CD4-positive, alpha-beta T cell treated with Interleukin-17A for 4 hours (primary cell): ENCODE measurements at places on chromosomes 13 and 19.

DNA sequence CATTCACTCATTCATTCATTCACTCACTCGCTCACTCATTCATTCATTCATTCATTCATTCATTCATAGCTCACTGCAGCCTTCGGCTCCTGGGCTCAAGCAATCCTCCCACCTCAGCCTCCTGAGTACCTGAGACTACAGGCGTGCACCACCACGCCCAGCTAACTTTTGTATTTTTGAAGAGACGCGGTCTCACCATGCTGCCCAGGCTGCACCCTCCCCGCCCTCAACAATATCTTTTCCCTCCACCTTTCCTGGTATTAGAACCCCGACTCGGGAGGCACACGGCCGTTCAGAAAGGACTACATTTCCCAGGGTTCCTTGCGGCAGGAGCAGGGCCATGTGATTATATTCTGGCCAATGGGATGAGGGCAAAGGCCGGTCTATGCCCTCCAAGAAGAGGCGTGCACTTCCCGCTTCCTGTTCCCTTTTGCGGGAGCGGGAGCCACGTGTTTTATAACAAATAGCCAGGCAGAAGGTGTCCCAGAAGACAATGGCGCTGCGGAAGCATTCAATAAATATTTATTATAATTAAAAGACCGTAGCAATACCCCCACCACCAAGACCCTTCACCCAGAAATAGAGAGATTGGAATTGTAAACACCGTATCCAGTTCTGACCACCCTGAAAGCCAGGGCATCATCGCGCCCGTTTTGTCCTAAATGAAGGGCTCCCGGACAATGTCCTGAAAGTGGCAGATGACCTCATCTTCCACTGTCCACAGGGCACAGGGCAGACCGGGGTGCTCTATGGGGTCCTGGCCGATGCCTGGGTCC is 15.9 kb downstream of the TICAM1 start:
- DNase-seq = peak; percentile 81

- DNase-seq = no peak
These were observed 7.8 kb downstream of the MKNK2 start for GRCh38 chr19:2043251-2043641.

- DNase-seq = peak; percentile 38
These were observed 8.0 kb upstream of the POU2F2 start for GRCh38 chr19:42140125-42140754.

- DNase-seq = no peak
These were observed 352.9 kb downstream of the FOXO1 start for GRCh38 chr13:40313269-40314200.

DNA sequence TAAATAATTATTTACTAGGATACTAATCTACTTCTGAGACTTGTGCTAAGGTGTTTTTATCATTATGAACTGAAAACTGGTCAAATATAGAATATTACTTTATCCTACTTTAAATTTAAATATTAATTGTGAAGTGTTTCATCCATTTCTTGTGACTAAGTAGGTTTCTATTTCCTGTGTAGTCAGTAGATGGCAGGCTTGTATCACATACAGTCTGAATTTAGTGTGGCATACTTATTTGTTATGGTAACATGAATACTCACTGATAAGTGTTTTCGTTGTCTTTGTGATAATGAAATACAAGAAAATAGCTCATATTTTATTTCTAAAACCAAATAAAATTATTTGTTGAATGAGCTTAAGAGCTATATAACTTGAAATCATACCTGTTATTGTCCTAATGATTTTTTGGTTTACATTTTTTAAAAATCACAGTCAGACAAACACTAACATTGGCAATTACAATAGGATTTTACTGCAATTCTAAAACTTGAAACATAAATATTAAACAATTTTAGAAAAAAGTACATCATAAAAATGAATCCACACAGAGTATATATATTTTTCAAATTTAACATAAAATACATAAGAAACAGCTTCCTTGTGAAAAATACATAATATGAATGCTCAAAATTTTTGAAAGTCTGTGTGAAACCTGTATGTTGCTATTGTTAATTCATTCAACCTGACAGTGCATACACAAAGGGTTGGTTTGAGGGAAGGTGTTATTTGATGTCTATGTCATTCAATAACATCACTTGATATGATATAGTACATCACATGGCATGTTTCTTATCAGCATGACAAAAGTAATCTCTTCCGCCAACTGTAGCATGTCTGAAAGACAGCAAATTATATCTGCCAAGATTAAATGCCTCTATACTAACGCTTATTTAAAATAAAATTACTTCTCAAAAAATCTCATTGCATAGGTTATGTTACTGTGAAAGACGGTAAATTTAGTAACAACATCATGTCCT is 904.8 kb upstream of the PCDH20 start:
- no peak for DNase-seq

DNA sequence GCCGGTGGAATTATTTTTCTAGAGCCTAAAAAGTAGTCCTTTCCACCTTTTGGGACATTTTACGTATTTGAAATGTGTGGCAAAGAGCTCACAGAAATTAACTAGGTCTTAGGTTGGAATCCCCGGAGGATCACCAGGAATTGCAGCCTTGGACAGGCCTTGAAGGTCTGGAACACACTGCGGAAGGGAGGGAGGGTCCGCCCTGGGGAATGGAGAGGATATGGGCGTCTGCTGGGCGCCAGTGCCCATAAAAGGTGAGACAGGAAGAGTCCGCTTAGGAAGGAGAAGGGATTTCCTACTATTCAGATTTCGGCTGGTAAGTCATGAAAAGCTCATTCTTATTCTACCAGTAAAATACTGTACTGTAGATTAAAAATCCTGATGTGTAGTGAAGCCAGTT is 111.9 kb downstream of the COL4A2 start:
- DNase-seq = no peak

GRCh38 chr13:107025991-107026390 is 458.1 kb upstream of the ARGLU1 start:
- DNase-seq = no peak

DNA sequence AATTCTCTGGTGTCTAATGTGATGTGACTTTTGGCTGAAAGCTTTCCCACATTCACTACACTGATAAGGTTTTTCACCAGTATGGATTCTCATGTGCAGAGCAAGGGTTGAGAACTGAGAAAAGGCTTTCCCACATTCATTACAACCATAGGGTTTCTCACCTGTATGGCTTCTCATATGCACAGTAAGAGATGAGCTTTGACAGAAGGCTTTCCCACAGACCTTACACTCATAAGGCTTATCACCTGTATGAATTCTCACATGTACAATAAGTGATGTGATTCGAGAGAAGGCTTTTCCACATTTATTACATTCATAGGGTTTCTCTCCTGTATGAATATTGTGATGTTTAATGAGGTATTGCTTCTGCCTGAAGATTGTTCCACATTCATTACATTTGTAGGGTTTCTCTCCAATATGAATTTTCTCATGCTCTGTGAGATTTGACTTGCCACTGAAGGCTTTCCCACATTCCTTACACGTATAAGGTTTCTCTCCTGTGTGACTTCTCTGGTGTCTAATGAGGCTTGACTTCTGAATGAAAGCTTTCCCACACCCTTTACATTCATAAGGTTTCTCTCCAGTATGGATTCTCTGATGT is 14.0 kb downstream of the ZNF260 start:
- no peak for DNase-seq

DNA sequence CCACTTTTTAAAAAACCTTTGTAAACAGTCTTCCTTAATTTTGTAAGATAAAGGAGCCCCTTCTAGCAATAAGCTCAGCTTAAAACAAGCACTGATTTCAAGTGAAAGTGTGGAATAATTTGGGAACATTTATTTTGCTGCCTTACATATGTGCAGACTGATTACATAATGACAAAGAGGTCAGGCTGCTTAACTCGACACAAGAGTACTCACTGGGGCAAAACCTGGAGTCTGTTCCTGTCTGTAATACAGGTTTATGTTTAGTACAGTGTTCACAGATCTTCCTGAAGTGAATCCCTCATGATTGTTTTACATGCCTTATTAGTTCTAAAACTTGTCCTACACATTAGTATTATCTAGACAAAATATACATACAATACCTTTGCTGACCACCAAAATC is 609.8 kb downstream of the LMO7 start:
- no peak for DNase-seq

DNA sequence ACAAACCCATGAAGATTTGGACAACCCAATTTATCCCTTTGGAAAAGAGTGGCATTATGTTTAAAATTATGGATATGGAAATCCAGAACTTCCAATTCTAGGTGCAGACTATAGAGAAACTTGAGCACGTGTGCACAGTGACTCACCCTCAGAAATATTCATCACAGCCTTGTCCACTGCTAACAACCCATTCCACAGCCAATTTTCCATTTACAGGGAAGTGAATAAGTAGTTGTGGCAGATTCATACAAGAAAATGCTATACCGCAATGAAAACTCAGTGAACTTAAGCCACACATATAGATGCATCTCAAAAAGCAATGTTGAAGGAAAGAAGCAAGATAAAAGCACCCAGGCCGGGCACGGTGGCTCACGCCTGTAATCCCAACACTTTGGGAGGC is 133.3 kb downstream of the USP12 start:
- DNase-seq = no peak

DNA sequence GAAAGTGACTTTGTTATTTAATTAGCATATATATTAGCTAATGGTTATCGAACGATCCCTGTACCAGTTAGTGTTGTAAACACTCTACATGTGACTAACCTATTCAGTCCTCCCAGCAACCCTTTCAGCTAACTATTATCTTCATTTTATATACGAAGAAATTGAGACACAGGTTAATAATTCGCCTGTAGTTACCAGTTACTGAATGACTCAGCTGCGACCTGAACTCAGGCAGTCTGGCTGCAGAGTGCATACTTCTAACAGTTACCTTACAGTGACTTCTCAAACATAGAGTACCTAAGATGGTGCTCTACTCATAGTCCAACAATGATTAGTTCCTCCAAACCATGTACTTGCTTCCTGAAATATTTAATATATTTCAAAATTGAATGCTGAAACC is 117.7 kb downstream of the FNDC3A start:
- no peak for DNase-seq

DNA sequence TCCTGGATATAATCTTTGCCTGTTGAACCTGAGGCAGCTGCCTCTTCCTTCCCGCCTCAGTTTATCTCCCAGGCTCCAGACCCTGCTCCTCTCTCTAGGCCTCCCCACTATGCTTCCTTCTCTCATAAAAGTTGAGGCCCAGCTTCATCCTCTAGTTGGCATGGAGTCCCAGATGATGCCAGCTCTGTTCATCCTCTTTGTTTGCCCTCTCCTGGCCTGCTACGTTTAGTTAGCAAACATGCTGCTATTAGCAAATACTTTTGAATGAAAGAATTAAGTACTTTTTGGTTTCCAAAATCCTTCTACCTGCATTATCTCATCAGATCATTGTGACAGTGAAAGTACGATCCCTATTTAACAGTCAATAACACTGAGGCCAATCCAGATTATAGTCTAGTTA is 472.5 kb downstream of the COG6 start:
- DNase-seq = no peak

GRCh38 chr19:32824916-32825608 is 44.5 kb downstream of the SLC7A9 start:
- no peak for DNase-seq

DNA sequence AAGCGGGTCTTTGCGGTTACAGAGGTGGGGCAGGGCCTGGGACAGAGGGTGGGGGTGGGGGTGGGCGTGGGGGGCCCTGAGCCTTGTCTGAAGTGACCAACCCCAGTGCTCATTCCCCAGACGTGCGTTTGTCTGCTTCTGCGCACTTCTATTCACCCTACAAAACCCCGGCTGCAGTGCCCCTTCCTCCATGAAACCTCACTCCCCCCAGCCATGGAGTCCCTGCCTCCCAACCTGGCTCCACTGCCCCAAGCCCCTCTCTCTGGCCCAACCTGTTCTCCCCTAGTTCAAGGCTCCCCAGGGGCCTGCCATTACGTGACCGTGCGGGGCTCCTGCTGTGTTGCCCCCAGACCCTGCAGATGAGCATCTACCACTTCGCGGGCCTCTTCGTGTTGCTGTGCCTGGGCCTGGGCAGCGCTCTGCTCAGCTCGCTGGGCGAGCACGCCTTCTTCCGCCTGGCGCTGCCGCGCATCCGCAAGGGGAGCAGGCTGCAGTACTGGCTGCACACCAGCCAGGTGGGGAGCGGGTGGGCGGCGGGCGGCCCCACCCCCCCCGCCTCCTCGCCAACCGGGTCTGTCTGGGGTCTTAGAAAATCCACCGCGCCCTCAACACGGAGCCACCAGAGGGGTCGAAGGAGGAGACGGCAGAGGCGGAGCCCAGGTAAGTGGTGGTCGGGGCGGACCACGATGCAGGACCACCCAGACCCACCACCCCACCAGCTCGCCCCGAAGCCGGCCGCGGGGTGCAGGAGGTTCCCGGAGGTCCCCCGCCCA is 8.2 kb downstream of the GRIN3B start:
- DNase-seq = no peak

- no peak for DNase-seq
These were observed 22.3 kb downstream of the TEX29 start for GRCh38 chr13:111342721-111343120.

GRCh38 chr13:21117104-21117809 is 55.9 kb upstream of the LATS2 start:
- DNase-seq = no peak

- DNase-seq = peak; percentile 69
These were observed 10.9 kb upstream of the ADGRE5 start for GRCh38 chr19:14370169-14370939.

DNA sequence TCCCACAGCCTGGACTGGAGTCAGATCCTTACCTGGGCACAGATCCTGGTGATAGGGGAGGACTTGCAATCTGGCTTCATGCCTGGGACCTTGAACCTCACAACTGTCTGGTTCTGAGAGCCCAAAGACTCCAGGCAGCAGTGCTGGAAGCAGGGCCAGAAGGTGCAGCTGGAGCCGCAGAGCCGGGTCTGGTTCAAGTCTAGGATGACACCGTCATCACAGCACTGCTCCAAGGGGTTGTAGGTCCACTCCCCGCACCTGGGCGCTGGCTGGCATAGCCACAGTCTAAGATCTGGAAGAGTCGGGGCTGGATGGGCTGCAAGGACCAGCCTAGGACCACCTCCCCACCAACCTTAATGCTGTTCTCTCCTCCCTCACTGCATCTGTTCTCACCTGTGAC is 677 bp downstream of the IGFL4 start:
- DNase-seq = no peak

- DNase-seq = no peak
These were observed 42.2 kb downstream of the CCNE1 start for GRCh38 chr19:29854033-29854432.

- DNase-seq = no peak
These were observed 10.3 kb downstream of the CIC start for GRCh38 chr19:42279155-42279901.

GRCh38 chr19:6210091-6210490 is 69.7 kb downstream of the MLLT1 start:
- DNase-seq = no peak

DNA sequence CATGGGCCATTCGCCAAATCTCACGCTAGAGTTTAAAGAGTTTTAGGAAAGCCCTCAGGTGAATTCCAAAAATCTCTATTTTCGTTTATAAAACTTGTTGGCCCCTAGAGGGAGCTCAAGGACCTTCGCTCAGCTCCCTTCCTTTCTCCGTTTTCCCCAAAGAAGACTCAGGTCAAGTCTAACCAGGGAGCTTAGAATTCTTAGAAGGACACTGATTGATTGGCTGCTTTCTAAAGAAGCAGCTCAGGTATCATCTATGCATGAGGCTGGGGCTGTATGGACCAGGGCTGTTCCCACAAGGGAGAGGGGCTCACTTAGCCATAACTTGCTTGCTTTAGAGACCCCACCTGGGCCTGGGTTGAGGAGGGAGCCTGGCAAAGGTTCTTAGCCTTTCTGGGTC is 20.5 kb downstream of the DZIP1 start:
- DNase-seq = peak; percentile 33

- no peak for DNase-seq
These were observed 1.8 kb upstream of the OXGR1 start for GRCh38 chr13:96996107-96996506.

- DNase-seq = no peak
These were observed 9.7 kb downstream of the DPY19L3 start for GRCh38 chr19:32415246-32415645.
